Activated T-cell treated with anti-CD3 and anti-CD28 coated beads, Interleukin-2, amount 50 U/mL, for 72 hours (primary cell): ENCODE measurements at places on chromosomes 4 and X. TPM values are rescaled to one million over a fixed set of nuclear protein-coding genes. Genes with fewer than 3 reads are reported as not detected.

CXCL10 gene
- 2.9 TPM for total RNA-seq

TBC1D9 gene
- not detected for total RNA-seq

ASB5 gene
- total RNA-seq = not detected

NXF2B gene
- total RNA-seq = not detected

CMC4 gene
- 15.0 TPM for total RNA-seq

NAP1L5 gene
- 5.9 TPM for total RNA-seq

PARM1 gene
- 0.07 TPM for total RNA-seq

DNA sequence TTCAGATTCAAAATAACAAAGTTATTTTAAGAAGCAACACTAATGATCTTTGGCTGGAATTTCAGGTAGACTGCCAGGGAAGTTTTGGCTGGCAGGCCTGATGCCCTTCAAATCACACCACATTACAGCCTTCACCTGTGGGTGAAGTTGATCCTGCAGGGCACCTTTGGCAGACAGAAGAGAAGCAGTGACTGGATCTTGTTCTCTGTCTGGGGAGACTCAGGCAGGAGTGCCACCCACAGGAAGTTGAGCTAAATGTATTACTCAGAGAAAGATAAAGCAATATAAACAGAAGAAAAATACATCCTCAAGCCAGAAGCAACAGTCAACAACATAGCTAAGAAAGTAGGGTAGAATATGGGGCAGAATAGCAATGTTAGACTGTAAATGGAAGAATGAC is 12.8 kb upstream of the CFAP299 start:
- DNase-seq = no peak

- no peak for DNase-seq
Measured at GRCh38 chr4:205097-205756, 80.9 kb downstream of the ZNF718 start.

- DNase-seq = no peak
Measured at GRCh38 chr4:142085513-142086292, 449.3 kb downstream of the IL15 start.

DNA sequence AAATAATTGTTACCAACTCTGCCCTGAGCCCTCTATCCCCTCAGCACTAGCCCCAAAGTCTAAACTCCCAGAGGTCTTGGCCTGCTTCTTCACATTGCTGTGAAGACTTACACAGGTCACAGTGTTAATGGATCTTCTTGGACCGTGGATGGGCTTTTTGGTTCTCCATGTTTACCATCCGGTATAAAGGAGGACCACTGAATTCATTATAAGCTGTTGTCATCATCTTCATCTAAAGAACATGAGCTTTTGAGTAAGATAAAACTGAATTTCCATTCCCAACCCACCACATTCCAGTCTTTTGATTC is 8.5 kb downstream of the NUDT11 start:
- no peak for DNase-seq

- DNase-seq = no peak
Measured at GRCh38 chr4:138488533-138488932, 246.4 kb upstream of the SLC7A11 start.

GRCh38 chr4:38386654-38387188 is 277.3 kb upstream of the KLF3 start:
- no peak for DNase-seq

DNA sequence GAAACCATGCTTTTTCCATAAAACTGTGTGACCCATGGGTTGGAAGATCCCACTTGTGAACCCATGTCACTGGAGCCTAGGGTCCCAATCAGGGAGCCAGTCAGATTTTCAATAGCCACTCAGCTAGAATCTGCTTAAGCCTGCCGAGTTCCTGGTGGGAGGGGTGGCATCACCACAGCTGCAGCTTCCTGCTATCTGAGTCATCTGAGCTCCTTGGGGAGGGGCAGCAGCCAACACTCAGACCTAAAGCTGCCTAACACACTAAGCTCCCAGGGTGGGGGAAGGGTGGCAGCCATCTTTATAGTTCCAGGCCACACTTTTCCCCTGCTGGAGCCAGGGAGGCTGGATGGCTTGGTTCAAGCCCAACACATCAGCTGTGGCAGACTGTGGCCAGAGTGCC is 350.1 kb downstream of the C4orf33 start:
- DNase-seq = no peak

DNA sequence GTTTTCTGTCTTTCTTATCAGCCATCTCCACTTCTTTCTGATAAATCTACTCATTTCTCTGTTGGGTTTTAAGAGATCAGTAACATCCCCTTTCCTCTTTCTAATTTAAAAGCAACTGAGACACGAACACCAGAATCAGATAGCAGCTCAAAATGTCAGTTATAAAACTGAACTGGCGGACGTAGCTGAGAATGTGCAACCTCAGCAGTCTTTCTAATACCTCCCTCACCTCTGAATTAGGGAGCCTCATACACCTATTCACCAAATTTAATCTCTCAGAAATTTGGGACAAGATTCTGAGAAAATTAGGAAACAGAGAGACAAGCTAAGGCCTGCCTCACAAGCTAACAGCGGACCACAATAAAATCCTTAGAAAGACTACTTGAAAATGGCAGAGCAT is 52.0 kb upstream of the ACSL4 start:
- DNase-seq = no peak

GRCh38 chrX:57583477-57583876 is 8.3 kb upstream of the ZXDB start:
- DNase-seq = no peak

- no peak for DNase-seq
Measured at GRCh38 chrX:79336869-79337815, 30.0 kb downstream of the ITM2A start.

- DNase-seq = peak; percentile 67
Measured at GRCh38 chrX:3811331-3812311, 98.2 kb upstream of the PRKX start.

GRCh38 chr4:144647095-144647561 is 1.2 kb downstream of the HHIP start:
- DNase-seq = peak; percentile 12

DNA sequence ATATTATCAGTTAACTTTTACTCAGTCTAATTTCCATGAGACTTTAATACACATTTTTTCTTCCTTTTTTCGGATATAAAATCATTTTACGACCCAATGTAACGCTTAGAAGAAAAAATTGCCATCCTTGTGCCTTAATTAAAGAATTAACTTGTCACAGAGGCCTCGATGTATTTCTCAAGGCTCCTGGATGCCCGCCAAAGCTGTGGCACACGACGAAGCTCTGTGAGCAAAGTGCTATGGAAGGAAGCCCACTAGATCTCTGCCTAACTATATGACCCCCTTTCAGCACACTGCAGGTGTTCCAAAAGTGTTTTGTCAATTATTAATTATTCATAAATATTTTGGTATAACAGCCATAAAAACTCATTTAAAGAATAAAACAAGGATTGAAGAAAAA is 54.4 kb downstream of the TAPT1 start:
- no peak for DNase-seq

- DNase-seq = peak; percentile 58
Measured at GRCh38 chr4:5708449-5709206, at the start of gene EVC2. TSS of gene EVC2 (minus strand) at chr4:5708559. CDS start at chr4:5708513, 46 bp downstream.

DNA sequence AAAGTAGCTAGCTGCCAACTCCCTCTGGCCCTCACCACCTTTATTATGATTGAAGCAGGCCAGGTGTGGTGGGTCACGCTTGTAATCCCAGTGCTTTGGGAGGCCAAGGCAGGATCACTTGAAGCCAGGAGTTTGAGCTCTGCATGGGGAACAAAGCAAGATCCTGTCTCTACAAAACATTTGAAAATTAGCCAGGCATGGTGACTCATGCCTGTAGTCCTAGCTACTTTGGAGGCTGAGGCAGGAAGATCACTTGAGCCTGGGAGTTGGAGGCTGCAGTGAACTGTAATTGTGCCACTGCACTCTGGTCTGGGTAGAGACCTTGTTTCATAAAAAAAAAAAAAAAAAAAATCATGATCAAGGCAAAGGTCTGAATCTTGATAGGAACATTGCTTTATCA is 467.0 kb upstream of the DIPK2B start:
- no peak for DNase-seq

GRCh38 chrX:123518791-123519190 is 214.1 kb downstream of the THOC2 start:
- no peak for DNase-seq

- DNase-seq = no peak
Measured at GRCh38 chrX:113980953-113981352, 602.9 kb upstream of the HTR2C start.

GRCh38 chr4:184428787-184429186 is 45.6 kb downstream of the IRF2 start:
- DNase-seq = no peak
